ENCODE measurements at places on chromosomes 4 and X.

DNA sequence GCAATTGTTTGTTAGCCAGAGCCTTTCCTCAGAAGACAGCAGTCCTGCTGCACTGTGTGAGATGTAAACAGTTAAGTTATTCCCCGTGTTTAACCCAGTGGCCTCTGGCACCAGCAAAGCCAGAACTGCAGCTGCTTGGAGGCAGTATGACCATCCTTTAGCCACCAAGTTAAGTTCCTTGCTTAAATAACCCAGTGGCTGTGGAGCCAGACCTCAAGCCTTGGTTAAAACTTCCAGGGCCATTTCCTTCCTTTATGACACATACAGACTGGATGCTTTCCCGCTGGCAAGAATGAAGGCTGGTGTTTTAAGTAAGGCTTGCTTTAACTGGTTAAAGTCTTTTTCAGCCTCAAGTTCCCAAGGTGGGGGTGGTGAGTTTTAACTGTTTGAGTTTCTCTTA is 379.8 kb downstream of the DCAF12L2 start:
- no peak for DNase-seq

- no peak for DNase-seq
These were observed 32.3 kb downstream of the RASL11B start for GRCh38 chr4:52894443-52894842.

GRCh38 chrX:39826813-39827543 is 270.8 kb downstream of the BCOR start:
- DNase-seq, result no peak

DNA sequence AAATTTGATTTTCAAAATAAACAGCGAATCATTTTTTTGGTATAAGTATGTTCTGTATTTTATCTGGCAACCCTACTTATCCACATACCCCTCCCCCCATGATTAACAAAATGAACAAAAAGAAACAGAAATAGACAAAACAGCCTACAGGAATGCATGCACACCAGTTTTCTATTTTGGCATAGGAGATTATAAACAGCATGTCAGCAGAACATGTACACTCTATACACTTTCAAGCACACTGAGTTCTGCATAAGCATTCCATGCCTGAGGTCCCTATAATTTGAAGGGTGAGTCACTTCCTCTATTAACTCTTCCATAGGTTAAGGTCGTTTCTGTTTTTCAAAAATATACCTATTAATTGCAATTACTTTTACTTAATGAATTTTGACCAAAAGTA is 28.0 kb upstream of the ZNF280C start:
- peak; percentile 18 for DNase-seq

DNA sequence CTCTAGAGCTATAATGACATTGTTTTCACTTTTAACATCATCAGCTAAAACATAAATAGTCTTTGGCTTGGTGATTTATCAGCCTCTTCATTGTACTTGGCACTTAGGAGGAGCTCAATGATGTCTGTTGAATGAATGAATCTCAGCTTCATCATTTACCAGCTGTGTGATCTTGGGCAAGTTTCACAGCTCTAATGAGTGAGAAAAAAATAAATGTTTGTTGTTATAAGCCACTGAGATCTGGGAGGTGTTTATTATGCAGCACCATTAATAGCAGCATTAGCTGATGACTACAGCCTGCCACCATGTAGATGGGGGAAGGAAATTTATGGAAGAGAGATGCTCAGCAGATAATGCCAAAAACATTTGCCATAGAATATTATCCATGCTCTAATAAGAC is 63.6 kb upstream of the C1QTNF7 start:
- no peak for DNase-seq

DNA sequence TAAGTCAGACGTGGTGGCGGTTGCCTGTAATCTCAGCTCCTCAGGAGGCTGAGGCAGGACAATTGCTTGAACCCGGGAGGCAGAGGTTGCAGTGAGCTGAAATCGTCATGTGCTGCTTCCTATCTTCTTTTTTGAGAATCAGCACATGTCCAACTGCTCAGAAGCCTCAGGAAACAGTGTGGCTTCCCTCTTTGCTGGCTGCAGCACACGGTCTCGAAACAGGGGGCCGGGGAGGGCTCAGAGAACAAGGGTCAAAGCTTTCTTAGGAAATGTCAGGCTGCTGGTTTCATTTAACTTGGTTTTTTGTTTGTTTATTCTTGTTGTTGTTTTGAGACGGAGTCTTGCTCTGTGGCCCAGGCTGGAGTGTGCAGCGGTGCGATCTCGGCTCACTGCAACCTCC is 31.3 kb downstream of the CRLF2 start:
- DNase-seq, result no peak

DNA sequence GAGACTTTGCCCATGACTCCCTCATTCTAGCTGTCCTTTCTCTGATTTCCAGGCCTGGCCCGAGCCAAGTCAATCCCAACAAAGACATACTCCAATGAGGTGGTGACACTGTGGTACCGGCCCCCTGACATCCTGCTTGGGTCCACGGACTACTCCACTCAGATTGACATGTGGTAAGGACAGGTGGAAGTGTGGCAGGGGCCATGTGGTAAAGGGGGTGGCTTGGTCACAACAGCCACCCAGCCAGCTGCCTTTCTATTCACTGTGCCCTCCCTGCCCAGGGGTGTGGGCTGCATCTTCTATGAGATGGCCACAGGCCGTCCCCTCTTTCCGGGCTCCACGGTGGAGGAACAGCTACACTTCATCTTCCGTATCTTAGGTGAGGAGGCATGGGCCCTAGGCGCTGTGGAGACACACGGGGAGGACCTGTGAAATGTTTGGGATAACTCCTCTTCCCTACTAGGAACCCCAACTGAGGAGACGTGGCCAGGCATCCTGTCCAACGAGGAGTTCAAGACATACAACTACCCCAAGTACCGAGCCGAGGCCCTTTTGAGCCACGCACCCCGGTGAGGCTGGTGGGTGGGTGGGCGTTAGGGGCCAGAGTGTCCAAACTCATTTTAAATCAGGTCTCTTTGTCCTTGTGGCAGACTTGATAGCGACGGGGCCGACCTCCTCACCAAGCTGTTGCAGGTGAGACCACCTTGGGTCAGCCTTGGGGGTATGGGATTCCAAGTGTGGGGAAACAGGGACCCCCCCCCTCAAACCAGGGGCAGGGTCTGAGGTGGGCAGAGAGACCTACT is 6.1 kb upstream of the USP11 start:
- DNase-seq, result no peak
